ENCODE measurements at places on chromosomes 2 and 18. TPM values are rescaled to one million over a fixed set of nuclear protein-coding genes. Genes with fewer than 3 reads are reported as not detected.

The ASB18 gene
- not detected for total RNA-seq

The UGT1A3 gene
- total RNA-seq = not detected

The SLC11A1 gene
- total RNA-seq = under 0.01 TPM

The ITPRIPL1 gene
- total RNA-seq = 10.7 TPM

Measured in hair follicle dermal papilla cell (primary cell).